ENCODE measurements at places on chromosomes 7 and 10. TPM values are rescaled to one million over a fixed set of nuclear protein-coding genes. Genes with fewer than 3 reads are reported as not detected.

Gene SVOPL
- total RNA-seq = not detected

Gene SMARCD3
- 43.1 TPM for total RNA-seq

Gene SKAP2
- total RNA-seq = 2.4 TPM

Gene CACUL1
- total RNA-seq = 52.0 TPM

Gene SPDYE2
- not detected for total RNA-seq

All from articular chondrocyte of knee joint (primary cell).